ENCODE measurements at places on chromosomes 5 and 9. TPM values are rescaled to one million over a fixed set of nuclear protein-coding genes. Genes with fewer than 3 reads are reported as not detected.
A peak's percentile ranks its signal among the peaks of the same experiment; 100 is the strongest.

GRCh38 chr5:61414806-61415205 is 82.7 kb downstream of the ZSWIM6 start:
- H3K27me3 ChIP-seq = no peaks in the 10 kb centered on the region
- DNase-seq = no peak
- no peak overlapping the region for H3K4me3 ChIP-seq
- no peak overlapping the region for H3K27ac ChIP-seq
- no peaks in the 10 kb centered on the region for H3K4me1 ChIP-seq

DNA sequence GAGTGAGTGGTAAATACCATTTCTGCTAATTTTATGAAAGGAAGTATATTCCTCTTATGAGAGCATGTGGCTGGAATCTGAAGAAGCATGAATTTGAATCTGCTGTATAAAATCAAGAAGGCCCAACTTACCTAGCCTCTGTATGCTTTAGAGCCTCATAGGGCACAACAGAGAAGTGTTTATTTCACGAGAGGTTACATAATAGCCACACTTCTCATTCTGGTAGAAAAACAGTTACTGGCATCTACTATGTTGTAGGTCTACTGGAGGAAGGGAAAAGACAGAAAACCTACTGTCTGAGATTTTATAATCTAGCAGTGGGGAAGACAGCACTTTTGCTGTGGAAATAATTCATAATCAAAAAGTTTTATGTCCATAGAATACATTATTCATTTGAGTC is 172.6 kb upstream of the ZNF608 start:
- no peaks in the 10 kb centered on the region for H3K27me3 ChIP-seq
- no peak overlapping the region for H3K4me3 ChIP-seq
- H3K4me1 ChIP-seq = no peaks in the 10 kb centered on the region
- no peaks in the 10 kb centered on the region for H3K36me3 ChIP-seq
- no peak for DNase-seq

DNA sequence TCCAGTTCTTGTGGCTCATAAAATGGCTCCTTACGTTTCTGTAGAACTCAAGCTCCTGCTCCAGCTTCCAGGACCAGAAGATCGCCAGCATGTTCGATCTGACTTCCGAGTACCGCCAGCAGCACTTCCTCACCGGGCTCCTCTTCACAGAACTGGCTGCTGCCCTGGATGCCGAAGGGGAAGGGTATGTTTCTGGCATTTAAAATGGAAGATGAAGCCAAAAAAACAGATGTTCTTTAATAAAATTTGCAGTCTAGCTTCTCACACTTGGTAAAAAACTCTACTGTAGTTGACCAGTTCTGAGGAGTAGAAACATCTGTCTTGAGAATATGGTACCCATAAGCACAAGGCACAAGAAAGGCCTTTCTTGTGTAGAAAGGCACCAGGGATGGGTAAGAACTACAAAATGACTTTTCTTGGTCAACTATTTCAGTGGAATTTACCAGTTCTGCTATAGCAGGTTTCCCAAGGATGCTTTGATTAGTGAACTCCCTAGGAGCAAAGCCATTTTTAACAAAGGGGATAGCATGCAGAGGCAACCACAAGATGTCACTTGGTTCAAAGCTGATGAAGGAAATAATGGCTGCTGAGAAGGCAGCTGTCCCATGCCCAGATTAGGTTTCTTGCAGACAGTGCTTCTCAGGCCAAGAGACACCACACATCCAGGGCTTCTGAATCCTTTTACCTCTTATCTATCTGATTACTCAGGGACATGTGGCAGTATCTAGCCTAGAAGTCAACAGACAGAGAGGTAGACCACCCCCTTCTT is 192.4 kb downstream of the DOCK8 start:
- no peak overlapping the region for H3K27ac ChIP-seq
- DNase-seq = no peak
- no peaks in the 10 kb centered on the region for H3K27me3 ChIP-seq

Gene CCL21
- total RNA-seq = not detected

Gene KIF27
- total RNA-seq = 5.1 TPM

GRCh38 chr9:93896496-93897033 is 58.6 kb downstream of the BARX1 start:
- H3K4me3 ChIP-seq = no peak overlapping the region
- H3K27ac ChIP-seq = no peak overlapping the region
- H3K36me3 ChIP-seq = no peaks in the 10 kb centered on the region
- peak; percentile 22 for DNase-seq
- H3K4me1 ChIP-seq = peaks cover 29% of the 10 kb centered on the region

Gene HARS1
- 53.5 TPM for total RNA-seq

GRCh38 chr5:95229646-95230045 is 55.2 kb downstream of the MCTP1 start:
- DNase-seq = no peak
- H3K4me1 ChIP-seq = no peaks in the 10 kb centered on the region
- no peak overlapping the region for H3K27ac ChIP-seq
- no peak overlapping the region for H3K4me3 ChIP-seq
- H3K36me3 ChIP-seq = no peaks in the 10 kb centered on the region

DNA sequence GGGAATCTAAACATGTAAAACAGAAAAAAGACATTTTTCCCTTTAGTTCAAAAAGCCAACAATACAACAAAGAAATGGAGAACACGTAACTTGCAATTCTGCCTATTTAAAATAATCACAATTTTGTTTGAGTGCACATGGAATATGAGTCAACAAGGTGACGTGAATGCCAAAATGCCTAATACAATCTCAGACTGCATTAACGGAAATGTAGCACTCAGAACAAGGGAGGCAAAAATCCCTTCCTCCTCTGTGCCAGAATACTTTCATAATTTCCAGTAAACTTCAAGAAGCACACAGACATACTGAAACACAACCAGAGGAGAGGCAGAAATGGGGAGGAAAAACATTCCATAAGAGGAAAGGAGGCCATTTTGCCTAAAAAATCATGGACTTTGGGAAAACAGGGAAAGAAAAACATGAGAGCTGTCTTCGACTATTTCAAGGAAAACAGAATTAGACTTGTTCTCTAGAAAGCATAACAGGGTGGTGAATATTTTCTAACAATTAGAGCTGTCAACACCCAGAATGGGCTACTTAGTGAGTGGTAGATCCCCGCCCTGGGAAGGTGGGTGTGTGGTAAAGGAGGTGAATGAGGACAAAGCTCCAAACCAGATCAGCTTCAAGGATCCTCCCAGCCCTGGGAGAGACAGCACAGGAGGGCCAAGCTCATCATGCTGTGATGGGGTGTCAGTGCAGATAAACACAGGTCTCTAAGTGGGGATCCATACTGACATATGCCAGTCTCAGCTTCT is 48.2 kb downstream of the ABCA1 start:
- H3K4me3 ChIP-seq = no peak overlapping the region
- H3K36me3 ChIP-seq = no peaks in the 10 kb centered on the region
- no peaks in the 10 kb centered on the region for H3K27me3 ChIP-seq
- H3K27ac ChIP-seq = no peak overlapping the region

DNA sequence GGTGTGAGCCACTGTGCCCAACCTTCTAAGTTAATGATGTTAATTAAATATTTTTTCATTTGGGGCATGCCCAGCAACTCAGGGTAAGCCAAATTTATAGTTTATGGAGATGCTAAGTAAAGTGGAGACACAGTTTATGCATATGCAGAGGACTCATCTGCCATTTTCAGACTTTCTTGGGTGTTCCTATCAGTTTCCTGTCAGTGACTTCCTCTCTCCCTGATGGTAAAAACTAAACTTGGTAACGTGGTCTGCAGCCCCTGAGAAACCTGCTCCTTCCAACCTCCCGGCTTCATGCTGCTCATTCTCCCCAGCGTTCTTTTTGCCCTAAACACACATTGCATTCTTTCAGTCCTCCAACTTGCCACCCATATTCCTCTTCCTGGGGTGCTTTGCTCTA is 48.4 kb upstream of the TUT7 start:
- H3K27ac ChIP-seq = no peak overlapping the region
- H3K27me3 ChIP-seq = peaks cover 3% of the 10 kb centered on the region
- no peak overlapping the region for H3K4me3 ChIP-seq

DNA sequence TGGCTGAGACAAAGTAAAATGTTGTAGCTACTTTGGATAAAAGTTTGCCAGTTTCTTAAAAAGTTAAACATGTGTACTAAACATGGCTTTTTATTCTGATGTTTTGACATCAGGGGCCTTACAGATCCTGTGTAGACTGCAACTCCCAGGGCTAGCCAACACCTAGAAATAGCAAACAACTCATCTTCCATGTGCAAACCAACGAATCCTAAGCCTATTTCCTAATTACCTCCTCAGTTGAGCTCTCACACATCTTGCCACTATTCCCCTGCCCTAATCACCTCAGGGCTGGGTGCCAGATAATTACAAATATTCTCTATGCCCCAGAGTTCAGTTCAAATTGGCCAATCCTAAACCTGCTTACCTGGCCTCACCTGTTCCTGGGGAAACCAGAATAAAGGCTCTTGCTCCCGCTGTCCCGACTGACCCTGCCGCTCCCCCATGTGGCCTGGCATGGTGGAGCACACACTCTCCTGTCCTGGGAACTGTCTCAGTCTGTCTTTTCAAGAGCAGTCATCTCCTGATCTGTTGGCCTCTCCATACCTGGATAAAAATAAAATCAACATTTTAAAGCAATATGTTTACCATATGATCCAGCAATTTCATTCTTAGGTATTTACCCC is 37.1 kb upstream of the FAM169A start:
- H3K4me3 ChIP-seq = no peak overlapping the region
- DNase-seq = peak; percentile 52
- H3K36me3 ChIP-seq = no peaks in the 10 kb centered on the region
- no peaks in the 10 kb centered on the region for H3K4me1 ChIP-seq

DNA sequence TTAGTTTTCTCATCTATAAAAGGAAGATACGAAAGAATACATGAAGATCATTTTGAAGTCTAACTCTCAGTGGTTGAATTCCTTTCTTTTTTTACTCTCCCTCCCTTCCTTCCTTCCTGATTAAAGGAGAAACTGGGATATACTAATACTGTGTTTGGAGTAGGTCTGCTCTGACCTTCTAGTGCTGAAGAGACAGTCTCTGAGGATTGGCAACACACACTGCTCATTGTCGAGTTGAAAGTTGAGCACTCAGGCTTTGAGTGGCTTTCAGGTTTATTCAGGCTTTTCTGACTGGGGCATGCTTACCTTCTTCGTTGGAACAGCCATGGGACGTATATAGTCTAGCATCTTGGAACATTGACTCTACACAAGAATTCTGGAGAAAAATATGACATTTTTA is 86.9 kb upstream of the RPS23 start:
- no peak for DNase-seq
- H3K36me3 ChIP-seq = no peaks in the 10 kb centered on the region
- H3K4me3 ChIP-seq = no peak overlapping the region
- H3K4me1 ChIP-seq = no peaks in the 10 kb centered on the region
- no peaks in the 10 kb centered on the region for H3K27me3 ChIP-seq
